ENCODE measurements at places on chromosomes 7 and 10. TPM values are rescaled to one million over a fixed set of nuclear protein-coding genes. Genes with fewer than 3 reads are reported as not detected.

The CPA4 gene
- total RNA-seq: 21.3 TPM

The HOXA4 gene
- total RNA-seq: not detected

The TMEM72 gene
- not detected for total RNA-seq

The NXPH1 gene
- total RNA-seq: not detected

Data from nasal cavity respiratory epithelium epithelial cell of viscerocranial mucosa (primary cell).